ENCODE measurements at places on chromosomes 3 and 15.

GRCh38 chr3:187973977-187974870 lies 179.7 kb upstream of the LPP start:
- no peak for DNase-seq

- DNase-seq: no peak
Measured at GRCh38 chr15:94761574-94761973, 530.2 kb downstream of the MCTP2 start.

GRCh38 chr3:12825156-12825555 lies 16.2 kb downstream of the RPL32 start:
- no peak for DNase-seq

- no peak for DNase-seq
Measured at GRCh38 chr3:32186876-32187275, 51.6 kb upstream of the CMTM8 start.

DNA sequence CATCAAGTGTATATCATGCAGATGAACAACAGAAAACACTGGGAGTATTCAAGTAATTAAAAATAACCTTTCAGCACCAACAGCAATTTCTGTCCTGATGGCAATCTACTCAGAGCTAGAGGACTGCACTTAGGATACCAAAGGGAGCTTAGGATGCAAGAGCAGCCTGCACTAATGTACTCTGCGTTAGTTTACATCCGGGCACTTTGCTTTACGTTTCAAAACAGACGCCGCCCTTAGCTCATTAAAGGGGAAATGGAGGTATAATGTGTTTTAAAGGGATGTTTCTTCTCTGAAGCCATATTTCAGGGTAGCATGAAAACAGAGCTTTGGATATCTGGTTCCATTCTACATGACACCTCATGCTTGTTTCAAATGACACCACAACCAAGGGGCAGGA lies 14.0 kb upstream of the B3GNT5 start:
- no peak for DNase-seq

GRCh38 chr3:25572336-25572735 lies 92.4 kb downstream of the TOP2B start:
- no peak for DNase-seq

GRCh38 chr15:71757741-71758530 lies 52.4 kb upstream of the NR2E3 start:
- DNase-seq: no peak

DNA sequence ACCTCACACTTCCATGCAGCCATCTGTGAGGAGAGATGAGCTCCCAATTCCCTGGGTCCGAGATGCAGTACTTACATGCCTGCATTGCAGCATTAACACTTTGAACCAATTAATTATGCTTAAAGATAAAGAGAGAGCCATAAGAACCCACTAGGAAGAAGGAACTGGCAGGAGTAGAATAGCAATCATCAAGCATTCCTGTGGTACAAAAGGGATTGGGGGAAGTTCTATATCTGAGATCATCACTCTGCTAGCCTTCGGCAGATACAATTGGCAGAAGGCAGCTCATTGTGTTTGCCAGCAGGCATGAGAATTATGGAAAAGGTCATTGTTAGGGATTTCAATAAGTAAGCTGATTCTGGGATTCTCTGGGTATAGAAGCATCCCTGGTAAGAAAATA lies 891.4 kb downstream of the NTRK3 start:
- peak; percentile 92 for DNase-seq

GRCh38 chr3:37183375-37183831 lies 9.0 kb upstream of the LRRFIP2 start:
- DNase-seq: peak; percentile 88

DNA sequence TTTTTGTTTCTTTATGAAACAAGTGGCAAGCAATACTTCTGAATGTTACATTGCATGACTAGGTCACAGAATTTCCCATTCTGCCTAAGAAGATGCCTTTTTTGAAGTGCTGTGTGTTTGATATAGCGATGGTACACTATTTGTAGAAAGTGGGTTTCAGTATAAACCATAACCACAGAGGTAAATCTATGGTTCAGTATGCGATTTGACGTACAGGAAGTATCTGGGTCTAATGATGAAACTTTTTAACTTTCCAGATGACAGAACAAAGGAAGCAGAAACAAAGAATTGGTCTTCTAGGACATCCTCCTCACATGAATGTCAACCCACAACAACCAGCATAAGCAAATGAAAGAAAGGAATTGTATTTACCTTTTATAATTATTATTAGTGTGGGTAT lies 133.4 kb upstream of the BHLHE40 start:
- DNase-seq: no peak

GRCh38 chr3:61691466-61691865 lies 130.1 kb downstream of the PTPRG start:
- no peak for DNase-seq

GRCh38 chr3:186790261-186790981 lies 7.0 kb downstream of the EIF4A2 start:
- DNase-seq: peak; percentile 37

- peak; percentile 29 for DNase-seq
Measured at GRCh38 chr15:59170295-59171066, 36.2 kb upstream of the LDHAL6B start.

GRCh38 chr3:53998980-53999379 lies 107.3 kb upstream of the SELENOK start:
- DNase-seq: no peak

DNA sequence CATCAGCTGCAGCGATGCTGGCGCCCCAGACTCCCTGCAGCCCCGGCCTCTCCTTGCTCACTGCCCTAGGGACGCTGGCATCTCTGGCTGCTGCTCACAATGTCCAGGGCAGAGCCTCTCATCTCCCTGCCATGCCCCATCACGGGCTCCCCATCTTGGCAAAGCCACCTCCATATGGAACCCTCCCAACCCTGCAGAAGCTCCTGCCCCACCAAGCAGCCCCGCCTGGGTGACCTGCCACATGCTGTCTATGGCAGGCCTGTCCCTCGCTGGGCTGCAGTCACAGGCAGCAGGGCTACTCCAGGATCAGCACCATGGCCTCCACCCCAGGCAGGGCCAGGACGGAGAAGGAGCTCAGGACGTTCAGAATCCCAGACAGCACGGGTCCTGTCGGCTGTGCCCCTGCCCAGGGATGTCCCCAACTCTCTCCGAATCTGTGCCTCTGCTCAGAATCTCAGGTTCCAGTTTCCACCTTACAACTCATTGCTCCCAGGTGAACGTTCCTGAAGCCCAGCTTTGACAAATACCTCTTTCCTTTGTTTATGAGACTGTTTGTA lies 58.4 kb downstream of the PLXNA1 start:
- DNase-seq: no peak

DNA sequence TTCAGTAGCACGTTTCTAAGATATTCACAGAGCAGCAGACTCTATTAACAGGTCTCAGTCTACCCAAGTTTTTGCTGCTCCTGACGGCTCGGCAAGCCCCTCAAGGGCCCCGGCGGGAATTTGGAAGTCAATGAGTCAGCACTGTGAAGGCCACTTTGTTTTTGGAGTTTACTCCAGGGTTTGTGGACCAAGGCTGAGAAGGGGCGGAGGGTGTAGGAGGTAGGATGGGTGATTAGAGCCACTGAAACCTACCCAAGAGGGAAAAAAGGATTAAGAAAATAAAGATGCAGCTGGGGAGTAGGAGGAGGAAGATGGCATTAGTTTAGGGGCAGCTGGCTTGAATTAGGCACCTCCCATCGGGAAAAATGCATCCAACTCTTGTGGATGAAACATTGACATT lies 87.6 kb downstream of the BDH1 start:
- DNase-seq: no peak

- no peak for DNase-seq
Measured at GRCh38 chr15:67907184-67907723, 67.4 kb upstream of the RNU6-1 start.

GRCh38 chr15:65192016-65192415 lies 6.9 kb upstream of the CLPX start:
- peak; percentile 25 for DNase-seq

GRCh38 chr15:92663250-92663951 lies 7.8 kb upstream of the FAM174B start:
- no peak for DNase-seq

DNA sequence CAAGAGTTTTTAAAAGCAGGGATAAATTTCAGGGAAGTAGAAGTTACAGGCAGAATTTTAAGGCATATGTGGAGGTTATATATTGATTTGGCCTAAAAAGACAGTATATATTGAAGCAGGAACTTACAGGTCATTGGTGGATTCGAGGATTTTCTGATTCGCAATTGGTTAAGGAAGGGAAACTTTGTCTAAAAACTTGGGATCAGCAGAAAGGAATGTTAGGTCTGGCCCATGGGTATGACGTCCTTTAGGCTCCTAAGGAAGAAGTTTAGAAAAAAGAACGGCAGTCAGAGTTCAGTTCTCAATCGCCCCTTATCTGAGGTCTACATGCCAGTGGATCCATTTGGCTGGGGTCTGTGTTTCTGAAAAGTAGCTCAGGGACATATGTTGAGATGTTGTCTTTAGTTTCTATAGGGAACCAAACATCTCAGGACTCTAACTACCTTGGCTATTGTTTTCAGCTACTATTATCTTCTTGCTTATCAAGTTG lies 33.2 kb upstream of the ACP3 start:
- no peak for DNase-seq

DNA sequence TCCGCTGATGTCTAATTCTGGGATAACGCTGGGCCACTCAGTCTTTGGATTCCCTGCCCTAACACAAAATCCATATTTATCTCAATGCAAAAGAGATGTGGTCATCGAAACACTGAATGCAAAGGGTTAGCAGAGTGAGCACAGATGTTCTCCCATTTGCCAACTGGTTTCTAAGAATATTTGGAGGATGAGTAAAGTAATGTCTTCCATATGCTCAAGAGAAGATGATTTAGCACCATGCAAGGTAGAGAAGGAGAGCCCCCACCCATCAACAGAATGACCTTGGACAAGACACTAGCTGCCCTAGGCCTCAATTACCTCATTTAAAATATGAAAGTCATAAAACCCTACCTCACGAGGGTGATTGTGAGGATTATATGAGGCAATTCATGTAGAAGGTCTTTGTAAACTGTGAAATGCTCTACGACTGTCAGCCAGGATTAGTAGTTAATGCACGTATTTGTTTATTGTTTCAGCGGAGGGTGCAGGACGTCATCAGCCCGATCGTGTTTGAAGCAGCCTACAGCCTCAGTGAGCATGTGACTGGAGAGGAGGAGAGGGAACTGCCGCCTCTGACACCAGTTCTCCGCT lies 232.9 kb upstream of the CTDSPL start:
- no peak for DNase-seq

DNA sequence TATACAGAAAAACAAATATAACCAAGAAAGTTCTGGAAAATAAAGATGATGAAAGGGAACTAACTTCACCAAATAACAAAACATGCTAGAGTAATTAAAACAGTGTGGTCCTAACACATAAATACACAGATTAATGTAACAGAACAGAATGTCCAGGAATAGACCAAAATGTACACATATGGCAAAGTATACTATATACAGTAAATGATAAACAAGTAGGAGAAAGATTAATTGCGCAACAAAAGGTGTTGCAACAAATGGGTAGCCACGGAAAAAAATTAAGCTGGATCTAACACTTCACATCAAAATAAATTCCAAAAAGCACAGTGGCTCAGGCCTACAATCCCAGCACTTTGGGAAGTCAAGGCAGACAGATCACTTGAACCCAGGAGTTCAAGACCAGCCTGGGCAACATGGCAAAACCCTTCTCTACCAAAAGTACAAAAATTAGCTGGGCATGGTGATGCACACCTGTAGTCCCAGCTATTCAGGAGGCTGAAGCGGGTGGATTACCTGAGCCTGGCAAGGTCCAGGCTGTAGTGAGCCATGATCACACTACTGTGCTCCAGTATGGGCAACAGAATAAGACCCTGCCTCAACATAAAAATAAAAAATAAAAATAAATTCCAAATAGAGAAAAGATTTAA lies 19.8 kb downstream of the SCAP start:
- peak; percentile 10 for DNase-seq

DNA sequence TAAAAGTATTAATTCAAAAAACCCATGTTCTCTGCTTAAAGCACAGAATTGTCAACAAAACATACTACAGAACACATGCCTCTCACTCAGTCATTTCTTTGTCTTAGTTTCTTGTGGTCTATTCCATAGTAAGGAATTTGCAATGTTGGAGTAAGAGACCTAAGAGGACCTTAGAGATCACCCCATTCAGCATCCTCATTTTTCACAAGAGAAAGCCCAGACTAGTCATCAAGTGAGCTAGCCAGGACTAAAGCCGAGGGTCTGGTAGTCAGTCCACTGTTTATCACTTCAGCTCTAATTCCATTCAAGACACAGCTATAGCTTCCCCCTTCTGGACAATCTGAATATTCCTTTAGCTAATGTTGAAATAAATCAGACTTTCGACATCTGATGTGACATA lies 601.1 kb downstream of the FHIT start:
- no peak for DNase-seq

GRCh38 chr3:53334742-53335141 lies 12.6 kb downstream of the DCP1A start:
- DNase-seq: no peak

DNA sequence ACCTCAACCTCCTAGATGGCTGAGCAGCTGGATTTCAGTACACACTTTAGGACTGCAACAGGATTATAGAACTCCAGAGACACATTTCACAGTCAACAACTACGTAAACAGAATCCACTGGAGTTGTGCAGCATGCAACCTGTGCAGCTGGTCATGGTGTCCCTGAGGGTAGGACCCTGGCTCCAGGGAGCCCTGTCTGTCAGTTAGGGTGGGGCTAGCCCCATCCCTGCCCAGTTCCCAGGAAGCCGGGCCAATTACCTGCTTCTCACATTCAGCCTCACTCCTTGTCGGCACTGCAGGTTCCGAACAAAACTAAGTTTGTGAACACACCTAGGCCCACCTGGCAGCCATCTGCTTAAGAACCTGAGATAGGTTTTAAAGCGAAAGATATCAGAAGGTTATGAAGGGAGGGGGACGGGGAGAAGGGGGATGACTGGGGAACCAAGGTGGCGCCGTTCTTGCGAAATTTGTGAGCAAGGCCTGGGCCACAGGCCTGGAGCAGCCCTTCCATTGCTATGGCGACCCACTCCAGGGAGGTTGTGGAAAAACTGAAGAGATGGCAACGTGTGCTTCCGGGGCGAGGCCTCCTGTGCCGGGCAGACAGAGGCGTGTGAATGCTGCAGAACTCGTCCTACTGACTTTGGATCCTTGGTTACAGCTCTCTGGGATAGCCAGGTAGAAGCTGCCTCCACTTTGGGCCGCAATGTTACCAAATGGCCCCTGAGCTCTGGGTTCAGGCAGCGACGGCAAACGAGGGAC lies 25.3 kb downstream of the ACSBG1 start:
- DNase-seq: no peak

DNA sequence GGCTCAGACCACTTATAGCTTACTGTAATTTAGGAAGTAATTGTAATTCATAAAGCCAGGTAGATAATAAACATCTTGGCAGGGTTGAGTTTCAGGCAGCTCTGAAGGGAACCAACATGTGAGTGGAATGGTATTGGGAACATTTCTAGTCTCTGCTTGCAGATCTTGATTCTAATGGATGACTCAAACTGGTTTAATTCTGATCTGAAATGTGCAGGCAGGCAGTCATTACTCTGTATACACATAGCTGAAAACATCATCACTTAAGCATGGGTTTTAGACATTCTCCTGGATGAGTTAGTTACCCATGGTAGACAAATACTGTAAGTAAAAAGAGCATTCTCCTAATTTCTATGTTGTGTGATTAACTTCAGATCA lies 317.0 kb upstream of the TPRG1 start:
- no peak for DNase-seq

GRCh38 chr3:14837186-14837877 lies 18.6 kb downstream of the FGD5 start:
- DNase-seq: no peak

- DNase-seq: no peak
Measured at GRCh38 chr3:155617346-155617925, 127.4 kb downstream of the PLCH1 start.

Data from NCI-H226 (cell line).